Naive B cell (primary cell): ENCODE measurements at places on chromosomes 3 and 15.

- no peak for DNase-seq
Observed at GRCh38 chr3:39491733-39492350, 24.4 kb downstream of the MOBP start.

- DNase-seq: peak; percentile 67
Observed at GRCh38 chr3:16884084-16884747, 539 bp upstream of the PLCL2 start.

- no peak for DNase-seq
Observed at GRCh38 chr3:152030320-152030719, 156.9 kb downstream of the SUCNR1 start.

- DNase-seq: no peak
Observed at GRCh38 chr3:196661400-196661799, 21.9 kb downstream of the NRROS start.
